ENCODE measurements at places on chromosomes 5 and 9.
A peak's percentile ranks its signal among the peaks of the same experiment; 100 is the strongest.

- no peak for DNase-seq
Observed at GRCh38 chr5:149333711-149334443, 11.4 kb upstream of the GRPEL2 start.

- peak; percentile 43 for DNase-seq
Observed at GRCh38 chr5:17995997-17996396, 361.7 kb downstream of the TAF11L14 start.

GRCh38 chr5:149680810-149681221 is 49.3 kb upstream of the PPARGC1B start:
- DNase-seq: no peak

GRCh38 chr9:127963041-127963358 is 17.8 kb downstream of the EEIG1 start:
- DNase-seq: no peak

- DNase-seq: no peak
Observed at GRCh38 chr9:88477300-88477751, 57.7 kb upstream of the NXNL2 start.

- DNase-seq: no peak
Observed at GRCh38 chr9:135504262-135505243, 4.1 kb downstream of the MRPS2 start.

- no peak for DNase-seq
Observed at GRCh38 chr5:51347704-51348103, 35.5 kb upstream of the ISL1 start.

GRCh38 chr5:141465351-141465750 is 10.4 kb upstream of the PCDHGC3 start:
- DNase-seq: no peak

DNA sequence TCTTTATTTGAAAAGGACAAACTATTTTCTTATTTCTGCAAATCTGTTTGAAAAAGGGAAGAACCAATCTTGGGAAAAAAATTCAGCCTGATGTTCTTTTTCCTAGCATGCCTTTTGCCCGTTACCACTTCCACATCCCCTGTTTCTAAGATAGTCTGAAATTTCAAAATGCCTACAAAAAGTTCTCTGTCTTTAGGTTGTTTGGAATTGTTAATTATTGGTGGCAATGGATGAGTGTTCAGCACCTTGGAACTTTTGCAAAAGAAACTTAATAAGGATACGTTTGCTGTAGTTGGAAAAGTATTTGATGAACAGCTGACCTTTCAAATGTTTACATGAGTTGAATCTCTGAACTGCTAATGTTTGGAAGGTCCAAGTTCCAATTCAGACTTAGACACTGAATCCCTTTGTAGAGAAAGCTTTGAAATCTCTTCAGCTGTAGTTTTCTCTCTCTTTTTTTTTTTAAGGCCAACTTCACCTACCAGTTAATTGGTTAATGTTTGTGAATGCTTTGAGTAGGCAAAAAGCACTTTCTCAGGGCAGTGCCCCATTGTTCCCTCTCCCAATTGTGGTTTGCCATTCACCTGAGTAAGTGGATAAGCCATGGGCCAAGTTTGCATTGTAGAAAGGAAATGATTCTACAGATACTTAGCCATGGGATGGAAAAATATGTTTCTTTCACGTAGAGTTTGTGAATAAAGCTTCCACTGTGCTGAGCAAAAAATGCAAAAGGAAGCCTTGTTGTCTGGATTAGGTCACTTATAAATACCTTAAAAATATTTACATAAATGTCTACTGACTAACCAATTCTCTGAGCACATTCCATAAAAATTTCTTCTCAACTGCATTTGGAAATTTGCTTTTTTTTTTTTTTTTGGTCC is 156.4 kb upstream of the ELL2 start:
- no peak for DNase-seq

DNA sequence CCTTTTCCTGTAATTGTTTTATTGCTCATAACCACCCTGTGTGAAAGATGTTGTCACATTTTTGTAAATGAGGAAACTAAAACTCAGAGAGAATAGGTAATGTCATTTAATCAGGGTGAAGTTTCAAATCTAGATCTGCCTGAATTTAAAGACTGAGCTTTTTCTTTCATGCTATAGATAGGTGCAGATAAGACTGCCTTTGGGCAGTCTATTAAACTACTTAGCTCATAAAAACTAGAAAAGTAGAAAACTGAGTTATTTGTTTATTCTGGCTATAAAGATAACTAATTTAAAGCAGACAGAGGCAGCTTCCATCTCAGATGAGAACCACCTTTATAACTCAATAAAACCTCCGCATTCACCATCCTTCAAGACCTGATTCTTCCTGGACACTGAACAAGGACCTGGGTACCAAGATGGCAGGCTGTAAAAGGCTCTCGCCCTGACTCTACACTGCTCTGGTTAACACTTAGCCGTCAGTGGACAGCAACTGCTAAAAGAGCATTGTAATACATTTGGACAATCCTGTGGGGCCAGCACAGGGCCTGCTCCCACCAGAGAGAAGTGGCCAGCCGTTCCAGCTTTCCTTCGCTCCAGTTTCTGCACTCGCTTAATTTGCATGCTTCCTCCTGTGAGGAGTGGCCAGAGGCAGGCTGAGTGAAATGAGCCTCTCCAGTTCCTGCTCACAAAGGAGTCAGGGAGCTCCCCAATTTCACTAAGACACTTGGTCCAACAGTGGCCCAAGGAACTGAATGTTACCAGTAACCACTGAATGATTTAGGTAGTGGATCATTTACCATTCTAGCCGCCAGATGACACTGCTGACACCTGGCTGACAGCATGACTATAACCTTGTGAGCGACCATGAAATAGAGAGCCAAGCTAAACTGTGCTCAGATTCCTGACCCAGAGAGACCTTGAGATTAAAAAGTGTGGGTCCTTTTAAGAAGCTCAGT is 566.4 kb downstream of the EFNA5 start:
- no peak for DNase-seq

DNA sequence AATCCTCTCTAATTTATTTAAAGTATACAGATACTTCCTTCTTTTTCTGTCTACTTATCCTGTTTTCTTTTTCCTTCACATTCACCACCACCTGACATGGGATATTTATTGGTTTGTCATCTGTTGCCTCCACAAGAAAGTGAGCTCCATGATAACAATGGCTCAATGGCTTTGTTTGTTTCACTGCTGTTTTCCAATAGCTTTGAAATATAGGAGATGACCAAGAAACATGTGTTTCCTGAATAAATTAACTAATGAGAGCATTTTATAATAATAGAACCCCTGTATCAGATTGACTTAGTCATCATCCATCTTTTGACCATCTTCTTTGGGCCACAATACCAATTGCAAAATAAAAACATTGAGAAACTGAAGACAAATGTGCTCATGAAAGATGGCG is 180.2 kb upstream of the GAS1 start:
- DNase-seq: no peak

DNA sequence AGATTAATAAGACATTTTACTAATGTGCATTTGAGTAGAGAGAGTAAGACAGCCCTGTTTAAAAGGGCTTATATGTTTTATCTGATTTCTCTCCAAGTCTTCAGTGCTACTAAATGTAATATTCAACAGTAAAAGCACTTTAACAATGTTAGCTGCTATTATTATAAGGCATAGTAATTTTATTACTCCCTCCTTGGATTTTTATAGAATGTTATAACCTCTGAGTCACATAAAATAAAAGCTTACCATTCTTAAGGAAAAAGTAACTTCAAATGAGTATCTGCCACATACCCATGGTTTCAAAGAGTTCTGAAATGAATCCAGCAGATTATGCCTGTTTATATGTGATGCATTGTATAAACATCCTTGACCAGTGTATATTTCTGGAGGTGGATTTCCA is 19.0 kb downstream of the SPDL1 start:
- no peak for DNase-seq

DNA sequence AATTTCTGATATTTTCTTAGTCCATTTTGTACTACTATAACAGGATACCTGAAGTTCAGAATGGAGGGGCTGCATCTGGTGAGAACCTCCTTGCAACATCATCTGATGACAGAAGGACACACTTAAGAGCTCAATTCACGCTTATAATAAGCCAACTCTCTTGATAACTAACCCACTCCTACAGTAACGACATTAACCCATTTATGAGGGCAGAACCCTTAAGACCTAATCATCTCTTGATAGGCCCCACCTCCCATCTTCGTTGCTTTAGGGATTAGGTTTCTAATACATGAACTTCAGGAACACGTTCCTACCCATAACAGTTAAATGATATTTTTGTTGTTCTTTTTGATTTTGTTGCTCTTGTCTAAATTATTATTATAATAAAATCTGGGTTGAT is 69.4 kb downstream of the TNPO1 start:
- DNase-seq: no peak

GRCh38 chr9:35481347-35481975 is 8.4 kb upstream of the RUSC2 start:
- no peak for DNase-seq

GRCh38 chr5:132190161-132190817 is 37.4 kb downstream of the P4HA2 start:
- DNase-seq: peak; percentile 28

- DNase-seq: no peak
Observed at GRCh38 chr5:139385061-139386049, 2.3 kb upstream of the SLC23A1 start.

DNA sequence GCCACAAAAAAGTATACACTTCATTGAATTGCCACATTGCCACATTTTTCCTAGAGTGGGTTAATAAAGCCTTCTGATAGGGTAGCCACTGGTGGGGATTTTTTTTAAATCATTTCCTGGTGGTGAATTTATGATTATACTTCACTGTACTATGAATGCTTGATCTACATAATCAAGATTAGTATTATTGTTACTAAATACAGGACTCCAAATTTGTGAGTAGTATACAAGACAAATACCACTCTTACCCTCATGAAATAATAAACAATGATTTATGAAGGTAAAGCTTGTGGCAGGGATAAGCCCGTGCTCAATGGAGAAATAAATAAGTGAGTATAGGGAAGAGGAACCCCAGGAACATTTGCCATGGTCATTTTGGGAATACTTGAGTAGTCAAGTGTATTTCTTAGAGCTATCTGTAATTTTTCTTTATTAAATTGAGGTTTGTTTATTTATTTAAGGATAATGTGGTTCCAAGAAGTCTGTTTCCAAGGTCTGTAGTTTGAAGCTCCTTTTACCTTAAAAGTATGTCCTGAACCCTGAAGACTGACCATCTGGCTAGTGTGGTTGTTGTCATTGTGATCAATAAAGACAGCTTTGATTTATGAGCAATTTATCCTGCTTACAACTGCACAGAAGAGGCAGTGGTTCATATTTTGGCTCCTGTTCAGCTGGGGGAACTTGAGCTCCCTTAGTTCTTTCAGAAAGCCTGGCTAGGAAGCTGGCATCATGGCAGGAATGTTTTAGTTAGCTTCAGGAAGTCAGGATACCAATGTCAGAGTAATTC is 118.6 kb downstream of the ZSWIM6 start:
- no peak for DNase-seq

GRCh38 chr5:115575167-115576070 is 26.9 kb downstream of the TICAM2 start:
- DNase-seq: no peak

GRCh38 chr9:89813482-89813881 is 208.7 kb downstream of the GADD45G start:
- no peak for DNase-seq

DNA sequence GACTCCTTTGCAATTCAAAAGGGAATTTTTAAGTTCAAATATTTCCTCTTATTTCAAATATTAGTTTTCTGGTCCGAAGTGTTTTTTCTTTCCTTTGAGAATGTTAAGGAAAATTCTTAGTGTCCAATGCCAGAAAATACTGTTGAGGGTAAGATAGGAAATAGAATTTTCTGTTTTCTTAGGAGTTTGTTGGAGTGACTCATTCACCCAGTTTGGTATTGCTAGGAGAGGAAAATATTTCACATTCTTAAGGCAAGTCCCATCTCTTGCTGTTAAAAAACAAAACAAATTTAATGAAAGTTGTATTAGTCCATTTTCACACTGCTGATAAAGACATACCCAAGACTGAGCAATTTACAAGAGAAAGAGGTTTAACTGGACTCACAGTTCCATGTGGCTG is 349.2 kb upstream of the ADAMTSL1 start:
- no peak for DNase-seq

DNA sequence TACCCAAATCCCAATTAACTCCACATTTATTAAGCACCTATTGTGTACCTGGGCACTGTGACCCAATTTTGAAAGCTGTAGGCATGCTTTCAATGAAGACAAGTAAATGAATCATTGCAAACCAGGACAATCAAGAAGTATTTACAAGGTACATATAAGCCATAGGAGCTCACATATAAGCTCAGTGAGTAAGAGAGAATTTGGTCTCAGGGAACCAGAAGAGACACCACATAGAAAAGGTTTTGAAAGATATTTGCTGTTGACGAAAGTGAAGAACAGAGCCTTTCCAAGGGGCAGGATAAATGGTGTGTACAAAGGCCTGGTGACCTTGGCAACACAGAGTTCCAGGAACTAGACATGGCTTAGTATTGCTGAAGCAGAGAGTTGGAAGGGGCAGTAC is 187.6 kb downstream of the CD180 start:
- no peak for DNase-seq

DNA sequence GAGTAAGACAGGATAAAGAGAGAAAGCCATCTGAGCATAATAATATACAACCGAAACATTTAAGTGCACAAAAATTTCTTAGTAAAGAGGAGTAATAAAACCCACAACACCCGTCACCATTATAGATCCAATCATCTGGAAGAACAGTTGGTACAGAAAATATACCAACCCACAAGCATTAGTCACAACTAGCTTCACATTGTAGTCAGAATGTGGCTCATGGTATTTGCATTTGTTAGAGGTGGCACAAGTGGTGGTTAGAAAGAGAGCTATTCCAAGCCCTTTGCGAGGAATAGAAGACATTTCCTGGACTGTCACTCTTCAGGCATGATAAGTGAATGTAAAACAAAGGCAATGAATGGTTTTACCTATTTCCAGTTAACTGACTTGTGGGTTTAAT is 677.5 kb upstream of the ST8SIA4 start:
- DNase-seq: no peak

DNA sequence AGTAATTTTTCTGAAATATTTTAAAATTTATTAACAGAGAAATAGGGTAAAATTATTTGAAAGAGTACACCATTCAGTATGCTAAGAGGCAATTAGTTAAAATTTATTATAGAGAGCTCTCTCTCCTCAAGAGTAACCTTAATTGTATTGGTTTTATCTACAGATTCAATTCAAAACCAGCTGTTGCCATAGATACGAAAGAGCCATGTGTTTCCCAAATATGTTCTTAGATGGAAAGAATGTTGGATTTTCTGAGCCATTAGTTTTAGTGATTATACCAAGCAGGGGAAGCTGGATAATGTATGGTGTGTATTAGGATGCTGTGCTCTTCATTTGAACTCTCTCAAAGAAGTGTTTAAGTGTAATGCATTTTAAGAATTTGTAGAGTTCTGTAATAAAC is 27.8 kb downstream of the C7 start:
- DNase-seq: no peak

- DNase-seq: no peak
Observed at GRCh38 chr5:14413331-14413750, 168.3 kb upstream of the OTULINL start.

GRCh38 chr5:77640589-77641396 is 2.3 kb upstream of the OTP start:
- DNase-seq: no peak

DNA sequence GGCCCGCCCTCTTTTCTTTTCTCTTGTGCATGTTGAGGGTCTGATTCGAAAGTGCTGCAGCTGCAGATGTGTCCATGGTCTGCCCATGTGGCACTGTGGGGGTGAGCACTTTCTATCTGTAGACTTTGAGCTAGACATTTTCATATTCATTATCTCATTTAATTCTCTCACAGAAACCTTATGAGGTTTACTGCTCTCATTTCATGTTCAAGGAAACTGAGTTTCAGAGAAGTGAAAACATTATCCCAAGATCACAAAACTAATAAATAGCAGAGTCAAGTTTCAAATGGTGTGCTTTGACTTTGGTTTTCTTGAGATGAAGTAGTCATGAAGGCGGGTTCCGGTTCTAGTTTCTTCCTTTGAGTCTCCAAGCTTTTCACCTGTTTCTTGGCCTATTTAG is 536.5 kb upstream of the ZNF462 start:
- DNase-seq: no peak
